ENCODE measurements at places on chromosomes 4 and X.

DNA sequence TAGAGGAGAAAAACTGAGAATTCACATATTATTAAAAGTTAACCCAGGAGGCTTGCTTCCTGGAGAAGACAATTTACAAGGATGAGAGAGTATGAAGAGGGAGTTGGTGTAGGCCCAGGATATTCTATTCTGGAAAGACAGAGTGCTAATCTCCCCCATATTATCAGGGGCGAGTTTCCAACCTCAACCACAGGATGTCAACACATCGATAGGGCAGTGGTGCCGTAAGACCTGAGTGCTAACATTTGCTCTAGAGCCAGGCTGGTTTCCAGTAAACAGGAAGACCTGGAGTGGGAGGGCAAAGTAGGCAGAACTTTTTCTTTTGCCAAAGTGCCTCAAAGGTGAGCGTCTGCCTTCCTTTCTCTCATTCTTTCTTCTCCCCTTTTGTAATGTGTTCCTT is 2.8 kb upstream of the AWAT1 start:
- no peak for DNase-seq

- no peak for DNase-seq
Measured at GRCh38 chr4:78004270-78004669, 52.9 kb upstream of the FRAS1 start.

GRCh38 chr4:61500883-61501282 is 300.8 kb downstream of the ADGRL3 start:
- no peak for DNase-seq

DNA sequence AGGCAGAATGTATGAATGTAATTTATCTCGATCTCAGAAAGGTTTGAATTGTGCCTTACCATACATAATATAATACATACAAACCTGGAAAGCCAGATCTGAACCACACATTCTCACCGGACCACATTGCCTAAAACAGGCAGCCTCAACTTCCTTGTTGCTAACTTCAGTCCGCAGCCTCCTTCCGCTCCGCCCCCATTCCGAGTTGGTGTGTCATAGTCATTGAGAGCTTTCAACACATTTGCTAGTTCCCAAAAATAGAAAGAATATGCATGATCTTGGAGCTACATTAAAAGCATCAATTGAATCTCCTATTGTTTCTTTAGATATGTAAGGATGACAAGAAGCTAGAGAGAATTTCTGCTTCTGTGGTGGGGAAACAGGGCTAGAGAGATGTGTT is 127.2 kb downstream of the ARHGEF9 start:
- peak; percentile 51 for DNase-seq

GRCh38 chrX:41377624-41378023 is 43.7 kb downstream of the DDX3X start:
- DNase-seq: no peak

DNA sequence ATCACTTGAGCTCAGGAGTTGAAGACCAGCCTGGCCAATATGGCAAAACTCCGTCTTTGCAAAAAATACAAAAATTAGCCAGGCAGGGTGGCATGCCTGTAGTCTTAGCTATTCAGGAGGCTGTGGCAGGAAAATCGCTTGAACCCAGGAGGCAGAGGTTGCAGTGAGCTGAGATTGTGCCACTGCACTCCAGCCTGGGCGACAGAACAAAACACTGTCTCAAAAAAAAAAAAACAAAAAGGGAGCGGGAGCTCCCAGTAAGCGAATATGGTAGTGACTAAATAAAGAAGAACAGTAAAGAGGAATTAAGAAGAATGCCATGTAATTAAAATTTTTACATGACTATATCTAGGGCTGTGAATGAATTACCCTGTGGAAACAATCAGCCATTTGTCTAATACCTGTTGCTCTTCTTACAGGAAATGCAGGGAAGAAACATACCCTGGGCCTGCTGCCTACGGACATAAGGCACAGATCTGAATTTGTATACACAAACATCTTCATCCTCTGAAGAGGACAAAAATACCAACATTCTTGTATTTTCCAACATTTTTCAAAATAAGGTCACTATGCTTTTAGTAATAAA is 11.4 kb downstream of the WDFY3 start:
- no peak for DNase-seq

- no peak for DNase-seq
Measured at GRCh38 chr4:106503116-106504050, 134.8 kb upstream of the GIMD1 start.

- DNase-seq: no peak
Measured at GRCh38 chr4:135382280-135382959, 1180.8 kb upstream of the PABPC4L start.

GRCh38 chr4:188450571-188450970 is 311.3 kb downstream of the TRIML1 start:
- DNase-seq: no peak

- no peak for DNase-seq
Measured at GRCh38 chrX:15194146-15194545, 75.7 kb downstream of the ASB9 start.

GRCh38 chrX:123399709-123400108 is 215.6 kb downstream of the GRIA3 start:
- no peak for DNase-seq

- no peak for DNase-seq
Measured at GRCh38 chr4:171794528-171794927, 18.7 kb upstream of the GALNTL6 start.

GRCh38 chr4:112817933-112818593 is 181.1 kb downstream of the LARP7 start:
- DNase-seq: peak; percentile 92

- peak; percentile 25 for DNase-seq
Measured at GRCh38 chrX:97685753-97686152, 802.0 kb downstream of the RPA4 start.

Measured in suppressor macrophage treated with lipopolysaccharide for 4 hours (primary cell).